Gastroesophageal sphincter (tissue), 4 donors: ENCODE measurements at places on chromosomes 4 and X. TPM values are rescaled to one million over a fixed set of nuclear protein-coding genes. Genes with fewer than 3 reads are reported as not detected.

The NAA11 gene
- total RNA-seq = not detected

GRCh38 chr4:60223208-60223923, 976.8 kb upstream of the ADGRL3 start:
- no peak for ATAC-seq

DNA sequence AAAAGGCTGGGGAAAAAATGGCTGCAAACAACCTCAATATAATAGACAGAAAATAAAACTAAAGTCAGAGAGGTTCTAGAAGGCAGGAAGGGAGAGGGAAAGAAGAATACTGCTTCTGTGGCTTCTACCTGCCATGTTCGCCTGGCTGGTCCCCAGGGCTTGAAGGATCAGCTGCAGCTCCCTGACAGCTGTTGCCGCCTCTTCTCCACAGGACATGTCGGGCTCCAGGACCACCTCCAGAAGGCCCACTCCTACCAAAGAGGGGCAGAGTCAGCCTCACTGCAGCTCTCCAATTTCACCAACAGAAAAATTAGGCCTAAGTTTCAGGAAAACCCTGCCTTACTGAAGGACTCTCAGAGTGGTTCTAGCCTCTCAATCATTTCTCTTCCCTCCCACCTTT, 44.9 kb downstream of the GATB start:
- no peak for ATAC-seq

- ATAC-seq = no peak
These were observed 1153.8 kb downstream of the STIM2 start for GRCh38 chr4:28014469-28014868.

- no peak for ATAC-seq
These were observed 110.4 kb downstream of the RPA4 start for GRCh38 chrX:96994093-96994492.

GRCh38 chr4:8291036-8291682, 21.6 kb downstream of the HTRA3 start:
- no peak for ATAC-seq

DNA sequence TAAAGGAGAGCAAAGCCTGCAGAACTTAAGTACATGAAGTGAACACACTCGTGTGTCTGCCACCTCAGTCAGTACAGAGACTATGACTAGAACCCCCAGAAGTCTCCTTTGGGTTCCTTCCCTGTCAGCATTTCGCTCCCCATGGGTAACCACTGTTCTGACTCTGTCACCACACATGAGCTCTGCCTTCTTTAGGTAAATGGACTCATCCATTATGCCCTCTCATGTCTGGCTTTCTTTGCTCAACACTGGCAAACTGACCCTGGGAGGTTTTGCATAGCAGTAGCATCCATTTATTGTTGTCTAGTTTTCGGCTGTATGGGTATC, 38.5 kb downstream of the TBC1D14 start:
- ATAC-seq = no peak

DNA sequence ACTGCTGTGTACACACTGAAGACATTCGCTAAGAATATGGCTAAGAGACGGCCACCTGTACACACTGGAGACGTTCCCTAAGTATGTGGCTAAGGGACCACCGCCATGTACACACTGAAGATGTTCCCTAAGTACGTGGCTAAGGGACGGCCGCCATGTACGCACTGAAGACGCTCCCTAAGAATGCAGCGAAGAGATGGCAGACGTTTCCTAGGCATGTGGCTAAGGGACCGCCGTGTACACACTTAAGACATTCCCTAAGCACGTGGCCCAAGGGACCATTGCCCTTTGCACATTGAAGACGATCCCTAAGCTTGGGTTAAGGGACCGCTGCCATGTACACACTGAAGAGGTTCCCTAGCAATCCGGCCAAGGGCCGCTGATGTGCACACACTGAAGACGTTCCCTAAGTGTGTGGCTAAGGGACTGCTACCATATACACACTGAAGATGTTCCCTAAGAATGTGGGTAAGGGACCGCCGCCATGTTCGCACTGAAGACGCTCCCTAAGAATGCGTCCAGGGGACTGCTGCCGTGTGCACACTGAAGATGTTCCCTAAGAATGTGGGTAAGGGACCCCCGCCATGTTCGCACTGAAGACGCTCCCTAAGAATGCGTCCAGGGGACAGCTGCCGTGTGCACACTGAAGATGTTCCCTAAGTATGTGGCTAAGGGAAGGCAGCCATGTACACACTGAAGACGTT, 36.7 kb downstream of the DHRSX start:
- ATAC-seq = no peak

DNA sequence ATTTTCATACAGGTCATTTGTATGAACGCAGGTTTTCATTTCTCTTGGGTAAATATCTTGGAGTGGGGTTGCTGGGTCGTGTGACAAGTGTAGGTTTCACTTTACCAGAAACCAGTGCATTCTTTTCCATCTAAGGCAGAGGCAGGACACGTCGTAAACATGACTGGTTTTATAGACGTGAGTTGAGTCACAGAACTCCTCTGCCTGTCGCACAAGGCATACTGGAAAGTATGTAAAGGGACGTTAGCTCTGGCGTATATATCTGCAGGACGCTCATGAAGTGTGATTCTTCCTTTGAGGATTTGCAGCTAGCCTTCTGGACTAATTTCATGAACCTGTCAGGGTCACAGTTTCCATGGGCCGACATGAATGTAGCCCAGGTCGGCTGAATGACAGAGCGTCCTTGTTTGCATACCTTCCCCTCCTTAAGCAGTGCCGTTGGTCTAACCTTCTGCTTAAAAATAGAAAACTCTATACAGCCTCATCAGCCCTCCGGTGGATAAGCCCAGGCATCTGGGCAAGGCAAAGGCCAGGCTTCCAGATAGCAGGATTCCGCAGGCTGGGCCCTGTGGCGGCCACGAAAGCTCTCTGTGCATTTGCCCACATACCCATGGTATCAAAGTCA, 106.0 kb downstream of the GPR143 start:
- no peak for ATAC-seq

- no peak for ATAC-seq
These were observed 17.4 kb upstream of the ARHGAP36 start for GRCh38 chrX:131040781-131041180.

DNA sequence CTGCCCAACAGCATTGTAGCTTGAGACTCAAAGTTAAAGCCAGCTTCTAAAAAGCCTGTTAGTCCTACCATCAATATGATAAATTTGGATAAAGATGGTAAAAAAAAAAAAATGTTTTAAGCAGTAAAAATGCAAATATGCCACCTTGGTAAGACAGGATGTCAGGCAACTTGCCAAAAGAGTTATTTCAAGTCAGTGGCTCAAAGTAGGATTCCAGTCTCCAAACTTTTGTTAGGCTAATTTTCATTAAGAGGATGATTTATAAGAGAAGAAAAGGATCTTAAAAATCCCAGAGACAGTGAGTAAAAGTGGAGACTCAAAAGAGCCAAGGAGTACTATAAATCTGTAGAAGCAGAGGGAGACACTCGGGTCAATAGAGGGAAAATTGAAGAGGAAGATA, 47.5 kb downstream of the GASK1B start:
- no peak for ATAC-seq

DNA sequence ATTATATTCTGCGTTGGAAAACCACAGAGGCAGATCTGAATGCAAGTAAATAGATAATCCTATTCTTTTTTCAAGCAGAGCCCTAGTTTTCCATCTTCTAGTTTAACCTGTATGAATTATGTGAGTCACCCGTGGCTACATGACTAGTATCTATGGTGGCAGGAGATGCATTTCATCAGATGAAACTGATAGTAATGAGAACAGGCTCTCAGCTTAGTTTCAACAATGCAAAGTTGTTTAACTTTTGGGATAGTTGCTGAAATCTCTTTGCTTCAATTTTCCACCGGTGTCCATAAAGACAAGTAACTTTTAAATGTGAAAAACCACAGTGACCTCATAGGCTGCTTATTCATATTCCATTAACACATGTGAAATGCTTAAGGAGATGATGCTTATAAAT, 1317.4 kb upstream of the TENM3 start:
- ATAC-seq = no peak

GRCh38 chrX:129188231-129188630, 335.1 kb downstream of the SMARCA1 start:
- ATAC-seq = no peak

GRCh38 chr4:169986369-169986768, 39.8 kb downstream of the MFAP3L start:
- no peak for ATAC-seq

GRCh38 chrX:2781698-2782097, 29.9 kb downstream of the XG start:
- ATAC-seq = no peak

DNA sequence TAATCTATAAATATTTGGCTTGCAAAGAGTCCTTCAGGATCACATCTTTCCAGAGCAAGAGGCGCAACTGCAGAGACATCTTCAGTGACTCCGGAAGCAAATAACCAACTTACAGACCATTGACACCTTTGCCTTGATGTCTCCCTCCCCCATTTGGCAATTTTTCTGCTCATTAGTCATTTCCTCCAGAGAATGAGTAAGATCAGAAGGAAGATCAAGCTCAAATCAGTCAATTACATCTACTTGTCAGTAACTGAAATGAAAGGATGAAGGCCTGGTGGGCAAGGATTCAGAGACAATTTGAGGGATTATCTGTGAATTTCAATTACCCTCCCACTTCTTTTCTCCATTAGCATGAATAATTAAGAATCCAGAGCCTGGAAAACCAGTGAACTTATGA, 665.6 kb upstream of the CPEB2 start:
- no peak for ATAC-seq
